Activated CD8-positive, alpha-beta memory T cell treated with anti-CD3 and anti-CD28 coated beads for 24 hours (primary cell): ENCODE measurements at places on chromosomes 5 and 9.

GRCh38 chr5:42487821-42488220 lies 64.6 kb downstream of the GHR start:
- no peak for DNase-seq

GRCh38 chr5:9596824-9597223 lies 33.3 kb downstream of the TAS2R1 start:
- DNase-seq = no peak

- DNase-seq = no peak
Measured at GRCh38 chr9:11328326-11328725, 715.5 kb upstream of the PTPRD start.

- DNase-seq = no peak
Measured at GRCh38 chr9:78112406-78112805, 80.8 kb upstream of the GNAQ start.

- DNase-seq = no peak
Measured at GRCh38 chr9:106577121-106577520, 285.8 kb upstream of the ZNF462 start.

DNA sequence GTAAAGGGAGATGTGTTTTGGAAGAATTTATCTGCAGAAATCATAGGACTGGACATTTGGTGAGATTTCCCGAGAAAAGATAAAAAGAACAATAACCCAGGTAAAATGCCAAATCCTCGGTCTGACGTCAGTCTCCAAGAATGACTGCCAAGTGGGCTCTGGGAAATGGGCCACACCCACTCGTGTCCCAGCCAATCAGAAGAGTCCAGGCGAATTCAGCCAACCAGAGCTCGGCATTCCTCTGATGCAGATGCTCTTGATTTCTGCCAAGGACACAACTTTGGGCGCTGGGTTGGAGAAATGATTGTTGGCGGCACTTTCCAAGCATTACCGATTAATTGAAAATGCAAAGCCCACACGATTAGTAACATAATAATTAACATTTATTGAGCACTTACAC lies 73.3 kb downstream of the FGF18 start:
- DNase-seq = no peak

- no peak for DNase-seq
Measured at GRCh38 chr5:115949096-115949495, 13.2 kb upstream of the LVRN start.

DNA sequence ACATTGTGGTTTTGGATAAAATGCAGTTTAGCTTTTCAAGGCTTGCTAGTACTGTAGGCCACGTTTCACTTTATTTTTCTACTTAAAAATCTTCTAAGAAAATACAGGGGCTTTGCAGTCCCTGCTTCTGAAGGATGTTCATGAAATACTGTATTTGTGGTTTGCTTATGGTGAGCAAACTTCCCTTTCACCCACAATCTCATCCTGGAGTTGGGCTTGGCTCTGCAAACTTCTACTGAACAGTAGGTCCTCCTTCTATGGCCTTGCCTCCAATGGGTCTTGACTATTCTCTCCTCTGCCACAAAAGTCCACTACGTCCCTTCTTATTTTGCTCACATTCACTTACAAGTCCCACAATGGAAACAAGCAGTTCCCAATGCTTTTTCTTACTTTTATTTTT lies 502.7 kb upstream of the KLF4 start:
- DNase-seq = no peak

DNA sequence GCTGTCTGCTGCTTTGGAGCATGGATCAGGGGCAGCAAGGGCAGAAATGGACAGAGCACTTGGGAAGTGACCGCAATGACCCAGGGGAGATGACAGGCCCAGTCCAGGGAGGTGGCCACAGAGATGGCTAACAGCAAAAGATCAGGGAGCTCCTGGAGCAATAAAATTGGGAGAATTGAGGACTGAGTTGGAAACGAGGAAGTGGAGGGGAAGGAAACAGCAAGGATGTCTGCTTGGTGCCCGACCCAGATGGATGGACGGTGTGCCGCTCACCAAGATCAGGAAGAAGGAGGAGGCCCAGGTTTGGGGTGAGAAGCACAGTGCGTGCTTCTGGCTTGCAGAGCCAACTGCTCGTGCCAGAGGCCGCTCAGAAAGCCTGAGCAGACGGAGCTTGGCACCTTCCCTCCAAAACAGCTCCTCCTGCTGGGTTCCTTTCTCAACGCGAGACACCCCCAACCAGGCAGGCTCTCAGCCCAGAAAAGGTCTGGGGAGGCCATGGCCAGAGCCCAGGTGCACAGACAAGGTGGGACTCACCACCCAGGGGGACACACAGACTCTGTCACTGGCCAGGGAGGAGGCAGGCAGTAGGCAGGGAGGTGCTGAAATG lies 1.7 kb upstream of the SLC34A1 start:
- DNase-seq = no peak

GRCh38 chr5:161850491-161850890 lies 2.6 kb downstream of the GABRA1 start:
- no peak for DNase-seq

DNA sequence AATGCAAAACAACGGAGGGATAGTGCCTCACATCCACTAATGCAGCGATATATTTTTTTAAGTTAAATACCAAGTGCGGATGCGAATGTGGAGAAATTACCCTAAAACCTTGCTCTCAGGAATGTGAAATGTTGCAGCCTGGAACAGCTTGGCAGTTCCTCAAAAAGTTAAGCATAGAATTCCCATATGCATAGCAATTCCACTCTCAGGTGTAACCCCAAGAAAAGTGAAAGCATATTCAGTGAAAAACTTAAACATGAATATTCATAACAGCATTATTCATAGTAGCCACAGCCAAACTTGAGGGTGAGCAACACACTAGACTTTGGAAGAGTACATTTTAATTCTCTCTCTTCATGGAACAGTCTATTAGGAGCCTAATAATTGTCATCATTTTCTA lies 83.2 kb upstream of the ICE1 start:
- no peak for DNase-seq

DNA sequence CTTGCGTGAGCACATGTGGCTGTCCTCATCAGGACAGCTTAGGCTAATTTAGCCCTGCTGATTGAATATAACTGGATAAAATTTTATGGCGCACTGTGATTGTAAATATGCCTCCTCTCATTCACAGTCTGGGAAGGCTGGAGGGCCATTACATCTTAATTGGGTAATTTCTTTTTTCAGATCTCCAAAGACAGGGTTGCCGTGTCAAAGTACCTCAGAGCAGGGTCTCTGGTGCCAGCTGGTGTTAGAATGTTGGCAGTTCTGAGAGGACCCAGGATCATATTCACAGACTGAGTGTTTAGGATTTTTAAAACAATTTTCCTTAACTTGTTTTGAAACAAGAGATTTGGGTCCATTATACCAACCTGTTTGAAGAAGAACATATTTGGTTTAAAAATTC lies 455.7 kb upstream of the TLE4 start:
- DNase-seq = no peak

DNA sequence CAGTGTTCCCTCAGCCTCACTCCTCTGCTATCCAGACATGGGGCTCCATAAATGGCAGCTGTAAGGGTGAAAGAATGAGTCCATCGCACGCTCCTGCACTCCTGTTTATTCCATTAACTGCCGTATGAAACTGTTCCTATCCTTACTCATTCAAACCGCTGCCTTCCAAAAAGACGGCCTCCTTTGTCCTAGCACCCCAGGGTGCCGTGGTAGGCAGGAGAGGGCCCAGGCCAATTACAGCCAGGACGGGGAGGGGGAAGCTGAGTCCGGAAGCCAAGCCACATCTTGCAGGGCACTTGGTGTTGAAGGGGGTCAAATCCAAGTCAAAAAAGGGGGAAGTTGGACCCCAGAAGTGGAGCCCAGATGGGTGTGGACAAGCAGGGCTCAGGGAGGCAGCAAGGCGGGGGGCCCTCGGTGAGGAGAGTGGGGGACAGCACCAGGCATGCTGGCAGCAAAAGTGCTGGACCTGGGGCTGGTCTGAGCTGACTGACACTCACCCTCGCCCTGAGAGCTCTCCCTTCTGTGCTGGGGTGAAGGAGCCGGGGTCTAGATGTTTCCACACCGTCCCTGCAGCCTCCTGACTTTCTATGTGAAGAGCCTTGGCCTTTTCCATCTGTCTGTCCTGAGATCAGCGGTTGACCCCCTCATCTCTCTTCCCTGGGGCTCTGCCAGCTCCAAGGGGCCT lies 63.3 kb downstream of the COL23A1 start:
- no peak for DNase-seq

- no peak for DNase-seq
Measured at GRCh38 chr5:80592105-80592504, 22.0 kb upstream of the ANKRD34B start.
